ENCODE measurements at places on chromosomes 16 and 17.

DNA sequence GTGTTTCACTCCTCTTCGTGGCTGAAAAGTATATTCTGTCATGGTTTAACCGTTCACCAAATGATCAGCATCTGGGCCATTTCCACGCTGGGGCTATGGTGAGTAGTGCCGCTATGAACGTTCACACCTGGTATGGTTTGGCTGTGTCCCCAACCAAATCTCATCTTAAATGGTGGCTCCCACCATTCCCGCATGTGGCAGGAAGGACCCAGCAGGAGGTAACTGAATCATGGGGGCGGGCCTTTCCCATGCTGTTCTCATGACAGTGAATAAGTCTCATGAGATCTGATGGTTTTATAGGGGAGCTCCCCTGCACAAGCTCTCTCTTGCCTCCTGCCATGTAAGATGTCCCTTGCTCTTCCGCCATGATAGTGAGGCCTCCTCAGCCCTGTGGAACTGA, 45.7 kb upstream of the ZNF469 start:
- no peak for DNase-seq

DNA sequence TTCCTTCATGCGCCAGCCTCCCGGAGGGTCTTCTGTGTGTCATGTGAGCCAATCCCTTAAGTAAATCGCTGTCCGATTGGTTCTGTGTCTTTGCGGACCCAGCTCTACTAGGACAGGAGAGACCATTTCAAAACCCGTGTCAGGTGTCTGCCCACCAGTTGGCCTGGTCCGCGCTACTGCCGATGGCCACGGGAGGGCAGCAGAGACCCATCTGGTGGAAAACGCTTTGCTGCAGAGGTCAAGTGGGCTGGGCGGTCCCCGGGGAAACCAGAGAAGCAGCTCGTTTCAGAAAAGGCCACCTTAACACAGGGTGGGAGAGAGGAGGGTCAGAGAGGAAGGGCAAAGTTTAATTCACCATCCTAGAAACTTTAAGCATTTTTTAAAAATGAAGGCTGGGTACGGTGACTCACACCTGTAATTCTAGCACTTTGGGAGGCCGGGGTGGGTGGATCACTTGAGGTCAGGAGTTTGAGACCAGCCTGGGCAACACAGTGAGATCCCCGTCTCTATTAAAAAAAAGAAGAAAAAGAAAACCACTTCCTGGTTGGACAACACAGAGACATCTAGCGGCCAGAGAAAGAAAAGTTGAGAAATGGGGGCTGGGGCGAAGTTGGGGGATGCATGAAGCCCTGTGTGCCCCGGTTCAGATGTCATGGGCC, 2.8 kb upstream of the CIBAR2 start:
- peak; percentile 82 for DNase-seq

- DNase-seq, result no peak
Measured at GRCh38 chr17:29718446-29719039, 95.8 kb upstream of the CORO6 start.

DNA sequence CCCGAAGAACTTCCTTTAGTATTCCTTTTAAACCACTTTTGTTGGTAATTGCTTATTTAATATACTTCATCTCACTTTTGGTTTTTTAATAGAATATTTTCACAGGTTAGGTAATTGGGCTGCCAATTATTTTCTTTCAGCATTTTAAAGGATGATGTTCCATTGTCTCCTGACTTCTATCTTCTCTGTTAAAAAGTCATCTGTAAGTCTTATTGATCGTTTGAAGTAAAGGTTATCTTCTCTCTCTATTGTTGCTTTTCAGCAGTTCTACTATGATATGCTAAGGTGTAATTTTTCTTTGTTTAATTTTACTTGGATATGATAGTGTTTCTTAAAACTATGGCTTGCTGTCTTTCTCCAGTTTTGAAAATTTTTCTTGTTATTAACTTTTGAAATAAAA, 307.5 kb downstream of the MAP2K4 start:
- no peak for DNase-seq

DNA sequence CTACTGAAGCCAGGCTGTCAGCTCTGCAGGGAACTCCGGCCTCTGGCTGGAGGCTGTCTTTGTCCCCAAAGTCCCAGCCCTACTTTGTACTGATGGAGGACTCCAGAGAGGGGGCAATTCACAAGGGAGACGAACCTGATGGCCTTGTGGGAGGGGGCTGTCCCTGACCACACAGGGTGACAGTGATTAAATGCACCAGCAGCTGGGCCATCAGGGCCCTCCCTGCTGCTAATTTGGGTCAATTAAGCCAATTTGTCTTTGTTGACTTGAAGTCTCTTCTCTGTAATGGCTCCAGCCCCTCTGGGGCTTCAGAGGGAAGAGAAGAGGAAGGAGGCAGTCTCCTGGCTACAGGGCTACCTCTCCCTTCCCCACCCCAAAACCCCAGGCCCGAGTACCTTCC, 22.0 kb downstream of the TMEM132E start:
- no peak for DNase-seq

- DNase-seq, result no peak
Measured at GRCh38 chr16:14669776-14670175, 24.3 kb downstream of the PLA2G10 start.

DNA sequence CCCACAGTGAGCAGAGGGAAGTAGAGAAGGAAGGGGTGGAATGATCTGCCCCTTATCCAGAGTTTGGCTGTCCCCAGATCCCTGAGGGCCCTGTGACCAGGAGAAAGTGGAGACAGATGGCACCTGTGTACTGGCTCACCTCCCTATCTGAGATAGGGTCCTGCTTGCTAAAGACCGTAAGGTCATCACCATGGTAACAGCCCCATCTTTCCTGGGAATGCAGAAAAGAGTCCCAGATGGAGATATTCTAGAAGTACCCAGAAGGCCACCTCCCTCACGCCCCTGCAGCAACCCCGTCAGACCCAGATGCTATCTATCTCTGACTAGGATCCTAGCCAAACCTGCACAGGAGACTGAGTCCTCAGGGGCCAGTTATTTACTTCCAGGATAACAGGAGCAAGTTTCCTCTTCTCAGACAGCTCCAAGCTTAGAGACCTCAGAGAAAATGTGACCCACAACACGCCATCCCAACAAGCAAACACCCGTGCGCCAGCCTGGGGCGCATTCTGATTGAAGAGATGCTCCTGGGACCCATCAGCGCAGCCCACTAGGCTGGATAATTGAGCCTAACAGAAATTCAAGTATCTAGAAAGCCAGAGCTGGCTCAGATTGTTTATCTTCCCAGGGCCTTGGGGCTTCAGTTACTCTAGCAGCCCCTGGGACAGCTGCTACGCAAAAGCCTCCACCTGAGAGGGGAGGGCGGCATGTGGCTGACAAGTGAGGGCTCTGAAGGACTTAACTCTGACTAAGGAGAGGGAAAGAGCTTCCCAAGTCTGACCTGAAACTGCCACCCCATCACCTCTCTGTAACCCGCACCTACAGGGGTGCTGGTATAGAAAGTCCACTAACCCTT, 1.9 kb downstream of the ORMDL3 start:
- no peak for DNase-seq

- DNase-seq, result no peak
Measured at GRCh38 chr17:81382851-81383250, 12.4 kb upstream of the BAHCC1 start.

DNA sequence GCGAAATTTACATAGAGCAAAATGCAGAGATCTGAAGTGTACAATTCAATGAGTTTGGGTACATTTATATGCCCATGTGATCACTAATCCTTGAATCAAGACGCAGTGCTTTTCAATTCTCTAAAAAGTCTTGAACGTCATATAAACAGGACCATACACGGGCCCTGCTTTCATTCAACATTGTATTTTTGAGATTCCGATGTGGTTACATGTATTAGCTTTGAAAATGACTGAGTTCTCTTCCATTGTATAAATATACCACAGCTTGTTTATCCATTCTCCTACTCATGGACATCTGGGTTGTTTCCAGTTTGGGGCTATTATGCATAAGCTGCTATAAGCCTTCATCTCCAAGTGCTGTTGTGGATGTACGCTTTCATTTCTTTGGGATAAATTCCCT, 45.5 kb downstream of the ZCCHC14 start:
- DNase-seq, result no peak

DNA sequence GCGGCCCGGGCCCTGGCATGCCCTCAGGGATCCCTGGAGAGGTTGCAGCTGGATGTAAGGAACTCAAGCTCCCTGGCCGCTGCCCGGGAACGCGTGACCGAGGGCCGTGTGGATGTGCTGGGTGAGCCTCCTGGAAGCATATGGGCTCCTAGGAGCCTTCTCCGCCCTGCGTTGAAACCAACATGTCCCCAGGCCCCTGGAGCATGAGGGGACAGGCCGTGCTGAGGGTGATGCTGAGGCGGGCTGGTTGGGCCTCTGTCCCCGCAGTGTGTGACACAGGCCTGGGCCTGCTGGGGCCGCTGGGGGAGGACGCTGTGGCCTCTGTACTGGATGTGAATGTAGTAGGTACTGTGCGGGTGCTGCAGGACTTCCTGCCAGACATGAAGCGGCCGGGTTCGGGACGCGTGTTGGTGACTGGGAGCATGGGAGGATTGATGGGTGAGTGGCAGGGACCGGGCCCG, 5.7 kb upstream of the HSD17B1 start:
- DNase-seq, result no peak

GRCh38 chr16:9077091-9077809, 14.2 kb upstream of the HAPSTR1 start:
- DNase-seq, result peak; percentile 21

DNA sequence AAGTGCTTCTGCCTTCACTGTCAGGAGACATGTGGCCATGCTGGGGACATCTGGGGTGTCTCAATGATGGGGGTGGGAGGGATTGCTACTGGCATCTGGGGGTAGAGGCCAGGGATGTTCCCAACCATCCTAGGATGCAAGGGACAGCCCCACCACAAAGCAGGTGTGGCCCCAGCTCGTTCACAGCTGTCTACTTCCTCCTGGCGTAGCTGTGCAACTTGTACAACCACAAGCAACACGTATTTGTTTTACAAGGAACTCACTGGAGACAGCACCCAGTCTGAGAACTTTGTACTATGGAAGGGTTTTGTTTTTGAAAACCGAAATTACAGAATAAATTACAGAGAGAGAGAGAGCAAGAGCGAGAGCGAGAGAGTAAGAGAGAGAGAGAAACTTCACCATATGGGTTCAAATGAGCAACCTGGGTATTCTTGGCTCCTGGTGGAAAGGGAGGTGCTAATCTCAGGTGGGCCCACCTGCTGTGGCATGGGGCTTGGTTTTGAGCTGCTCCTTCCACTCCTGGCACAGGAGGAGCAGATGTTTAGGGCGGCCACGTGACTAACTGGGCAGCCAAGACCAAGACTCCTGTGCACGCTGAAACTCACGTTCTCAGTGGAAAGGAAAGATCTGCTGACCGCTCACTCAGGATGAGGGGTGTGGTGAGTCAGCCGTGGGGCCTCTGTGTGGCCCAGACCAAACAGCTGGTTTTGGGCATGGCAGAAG, 17.5 kb upstream of the TNFRSF13B start:
- DNase-seq, result no peak

- DNase-seq, result no peak
Measured at GRCh38 chr16:88472637-88473205, 19.6 kb downstream of the ZFPM1 start.

- no peak for DNase-seq
Measured at GRCh38 chr17:14959106-14959648, 305.9 kb downstream of the PMP22 start.

- no peak for DNase-seq
Measured at GRCh38 chr17:8001976-8002720, at the start of gene GUCY2D. GUCY2D (plus strand) TSS chr17:8002615; CDS start chr17:8003048, 433 bp downstream.

- DNase-seq, result no peak
Measured at GRCh38 chr16:73166947-73167550, 119.1 kb upstream of the ZFHX3 start.

- no peak for DNase-seq
Measured at GRCh38 chr17:57210972-57211411, 45.3 kb upstream of the MSI2 start.

- DNase-seq, result no peak
Measured at GRCh38 chr16:9666834-9667480, 515.3 kb downstream of the GRIN2A start.

DNA sequence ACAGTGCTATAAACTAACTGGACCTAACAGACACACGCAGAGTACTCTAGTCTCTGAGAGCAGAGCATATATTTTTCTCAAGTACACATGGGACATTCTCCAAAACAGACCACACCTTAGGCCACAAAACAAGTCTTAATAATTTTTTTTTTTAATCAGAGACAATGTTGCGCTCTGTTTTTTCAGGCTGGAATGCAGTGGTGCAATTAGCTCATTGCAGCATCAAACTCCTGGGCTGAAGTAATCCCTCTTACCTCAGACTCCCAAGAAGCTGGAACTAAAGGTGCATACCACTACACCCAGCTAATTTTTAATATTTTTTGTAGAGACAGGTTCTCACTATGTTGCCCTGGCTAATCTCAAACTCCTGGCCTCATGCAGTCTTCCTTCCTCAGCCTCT, 37.7 kb downstream of the ULK2 start:
- no peak for DNase-seq

- DNase-seq, result no peak
Measured at GRCh38 chr17:75108193-75108592, 1.6 kb upstream of the ARMC7 start.

- no peak for DNase-seq
Measured at GRCh38 chr17:10208604-10209193, 10.3 kb upstream of the GAS7 start.

- no peak for DNase-seq
Measured at GRCh38 chr17:44759086-44759915, 513 bp downstream of the ADAM11 start.

DNA sequence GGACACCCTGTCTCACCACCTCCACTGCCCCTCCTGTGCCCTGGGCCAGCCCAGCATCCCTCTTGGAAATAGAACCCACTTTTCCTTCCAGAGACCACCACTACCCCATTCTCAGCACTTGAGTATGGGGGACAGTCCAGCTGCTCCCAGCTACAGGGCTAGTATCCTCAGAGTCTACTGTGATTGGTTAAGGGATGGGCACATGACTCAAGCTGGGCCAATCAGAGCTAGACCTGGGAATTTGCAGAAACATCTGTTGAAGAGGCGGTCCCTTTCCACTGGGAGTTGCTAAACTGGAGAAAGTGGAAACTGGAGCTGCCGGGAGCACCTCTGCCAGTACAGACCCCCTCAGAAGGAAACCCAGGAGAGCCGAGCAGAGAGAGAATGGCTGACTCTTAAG, 156.6 kb downstream of the GSG1L start:
- no peak for DNase-seq

- DNase-seq, result no peak
Measured at GRCh38 chr17:4301066-4301465, 37.3 kb upstream of the ANKFY1 start.

GRCh38 chr16:77399066-77399465, 35.8 kb downstream of the ADAMTS18 start:
- DNase-seq, result no peak

GRCh38 chr16:55685973-55686372, 30.2 kb downstream of the SLC6A2 start:
- DNase-seq, result no peak
